HCT116 (cell line): ENCODE measurements at places on chromosomes 7 and 10. TPM values are rescaled to one million over a fixed set of nuclear protein-coding genes. Genes with fewer than 3 reads are reported as not detected.
A peak's percentile ranks its signal among the peaks of the same experiment; 100 is the strongest.

DNA sequence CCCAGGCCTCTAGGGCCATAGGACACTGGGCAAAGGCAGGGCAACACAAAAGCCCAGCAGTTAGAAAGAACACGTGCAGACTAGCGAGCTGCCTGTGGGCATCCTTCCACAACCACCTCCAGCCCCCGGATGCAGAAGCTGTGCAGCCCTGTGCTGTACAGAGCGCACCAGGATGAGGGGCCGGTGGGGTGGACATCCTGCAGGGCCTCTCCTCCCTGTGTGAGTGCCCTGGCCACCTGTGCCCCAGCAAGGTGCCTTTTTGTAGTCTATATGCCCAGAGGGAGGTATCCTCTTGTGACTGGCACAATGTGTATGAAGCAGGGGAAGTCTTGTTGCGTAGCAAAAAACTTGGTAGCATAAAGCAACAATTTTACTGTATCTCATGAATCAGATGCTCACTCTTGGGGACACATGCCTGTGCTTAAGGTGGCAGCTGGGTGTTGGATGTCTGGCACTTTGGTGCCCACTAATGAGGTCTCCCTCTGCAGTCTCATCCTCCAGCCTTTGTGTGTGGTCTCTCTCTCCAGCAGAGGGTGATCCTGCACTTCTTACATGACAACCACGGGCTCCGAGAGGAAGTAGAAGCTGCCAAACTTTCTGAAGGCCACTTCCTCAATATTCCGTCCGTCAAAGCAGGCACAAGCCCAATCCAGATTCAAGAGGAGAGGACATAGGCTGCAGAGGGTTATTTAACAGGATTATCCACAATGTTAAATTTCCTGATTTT is 8.7 kb downstream of the NCAPG2 start:
- H3K4me1 ChIP-seq: no peaks in the 10 kb centered on the region
- H3K27ac ChIP-seq: no peak overlapping the region
- peak; percentile 34 for DNase-seq
- H3K4me3 ChIP-seq: no peak overlapping the region

- no peak overlapping the region for H3K4me3 ChIP-seq
- H3K36me3 ChIP-seq: no peaks in the 10 kb centered on the region
- H3K27me3 ChIP-seq: no peaks in the 10 kb centered on the region
Measured at GRCh38 chr10:35307297-35307696, 29.0 kb upstream of the CCNY start.

DNA sequence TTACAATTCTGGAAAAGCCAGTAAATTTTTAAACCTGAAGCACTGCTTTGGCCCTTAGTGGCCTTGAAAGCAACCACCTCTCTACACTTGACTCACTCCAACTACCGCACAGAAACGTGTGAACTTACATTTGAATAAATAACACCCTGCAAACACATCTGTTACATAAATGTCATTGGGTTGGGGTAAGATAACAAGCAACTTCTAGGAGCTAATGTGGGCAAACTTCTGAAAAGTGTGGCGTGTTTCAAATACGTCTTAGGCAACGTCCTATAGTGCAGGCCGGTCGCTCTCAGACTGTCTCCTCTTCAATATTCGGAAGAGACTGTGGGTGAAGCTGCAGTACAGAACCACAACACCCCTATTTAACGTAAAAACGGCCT is 474 bp downstream of the ORC5 start:
- peak overlapping the region; percentile 24 for H3K27ac ChIP-seq
- peak overlapping the region; percentile 91 for H3K4me3 ChIP-seq
- peaks cover 17% of the 10 kb centered on the region for H3K36me3 ChIP-seq
- H3K4me1 ChIP-seq: peaks cover 9% of the 10 kb centered on the region

NPSR1 gene
- not detected for total RNA-seq

GRCh38 chr10:15313047-15313446 is 58.0 kb downstream of the FAM171A1 start:
- H3K36me3 ChIP-seq: no peaks in the 10 kb centered on the region
- no peak overlapping the region for H3K27ac ChIP-seq
- no peaks in the 10 kb centered on the region for H3K27me3 ChIP-seq
- no peak overlapping the region for H3K4me3 ChIP-seq
- no peak for DNase-seq
- H3K4me1 ChIP-seq: no peaks in the 10 kb centered on the region

GRCh38 chr7:111438369-111439289 is 123.7 kb downstream of the IMMP2L start:
- no peaks in the 10 kb centered on the region for H3K27me3 ChIP-seq
- no peaks in the 10 kb centered on the region for H3K4me1 ChIP-seq
- H3K4me3 ChIP-seq: no peak overlapping the region

- H3K4me1 ChIP-seq: no peaks in the 10 kb centered on the region
- no peaks in the 10 kb centered on the region for H3K36me3 ChIP-seq
- no peak overlapping the region for H3K27ac ChIP-seq
- no peaks in the 10 kb centered on the region for H3K27me3 ChIP-seq
Measured at GRCh38 chr7:8629504-8629903, 196.1 kb downstream of the NXPH1 start.
